Kidney epithelial cell (primary cell): ENCODE measurements at places on chromosomes 3 and 15.
A peak's percentile ranks its signal among the peaks of the same experiment; 100 is the strongest.

DNA sequence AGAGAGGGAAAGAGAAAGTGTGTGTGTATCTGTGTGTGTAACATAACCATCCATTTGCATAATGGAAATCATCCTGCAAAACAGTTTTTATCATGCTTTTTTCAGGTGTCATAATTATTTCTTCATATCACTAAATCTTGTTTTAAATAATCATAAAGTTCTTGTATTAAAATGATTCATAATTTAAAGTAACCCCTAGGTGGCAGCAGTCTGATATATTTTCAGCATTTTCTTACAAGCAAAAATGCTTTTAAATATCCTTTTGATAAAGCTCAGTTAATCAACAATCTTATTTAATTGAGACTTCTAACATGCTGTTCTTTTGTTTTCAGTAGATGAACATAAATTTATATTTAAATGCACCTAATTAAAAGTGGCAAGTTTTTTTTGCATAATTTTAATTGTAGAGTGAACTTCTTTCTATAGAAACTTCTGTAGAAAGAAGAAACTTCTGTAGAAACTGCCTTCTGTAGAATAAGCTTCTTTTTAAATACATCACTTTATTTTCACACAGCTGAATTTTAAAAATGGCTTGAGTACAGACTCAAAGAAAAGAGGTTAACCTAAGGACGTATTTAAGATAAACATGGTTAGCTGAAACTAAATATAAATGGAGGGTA, 72.5 kb downstream of the OPA1 start:
- peak; percentile 5 for DNase-seq

GRCh38 chr3:195807681-195808121, 4.0 kb downstream of the MUC4 start:
- DNase-seq, result no peak

DNA sequence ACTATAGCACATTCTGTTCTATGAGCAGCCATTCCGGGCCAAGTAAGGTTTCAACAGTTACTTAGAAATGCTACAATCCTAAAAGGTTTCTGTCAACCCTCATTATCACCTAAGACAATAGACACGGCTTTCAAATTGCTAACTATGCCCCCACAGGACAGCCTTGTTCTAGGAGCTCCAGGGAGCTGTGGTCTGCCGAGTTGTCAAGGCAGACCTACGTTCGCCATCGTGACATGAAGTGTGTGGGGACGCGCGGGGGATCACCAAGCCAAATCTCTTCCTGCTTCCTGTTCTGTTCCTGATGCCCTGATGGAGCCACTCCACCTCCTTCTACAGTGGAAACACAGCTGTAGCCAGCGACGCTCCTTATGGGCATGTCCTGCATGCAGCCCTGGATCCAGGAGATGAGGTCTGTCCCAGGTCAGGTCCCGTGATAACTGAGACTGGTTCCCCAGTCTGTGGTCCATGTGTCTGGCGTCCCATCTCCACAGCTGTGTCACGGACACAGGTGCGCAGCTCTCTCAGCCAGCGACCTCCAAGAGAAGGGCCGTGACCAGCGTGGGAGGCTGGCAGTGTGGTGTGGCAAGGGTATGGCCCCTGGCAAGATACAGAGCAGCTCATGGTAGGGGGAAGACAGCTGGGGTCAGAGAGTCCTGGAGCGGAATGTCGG, 82.8 kb downstream of the PCSK6 start:
- no peak for DNase-seq

- no peak for DNase-seq
Observed at GRCh38 chr3:27633224-27633545, 88.9 kb downstream of the EOMES start.
